ENCODE measurements at places on chromosomes 16 and 17. TPM values are rescaled to one million over a fixed set of nuclear protein-coding genes. Genes with fewer than 3 reads are reported as not detected.

- DNase-seq = no peak
These were observed 1.4 kb downstream of the WIPI1 start for GRCh38 chr17:68455901-68456338.

DNA sequence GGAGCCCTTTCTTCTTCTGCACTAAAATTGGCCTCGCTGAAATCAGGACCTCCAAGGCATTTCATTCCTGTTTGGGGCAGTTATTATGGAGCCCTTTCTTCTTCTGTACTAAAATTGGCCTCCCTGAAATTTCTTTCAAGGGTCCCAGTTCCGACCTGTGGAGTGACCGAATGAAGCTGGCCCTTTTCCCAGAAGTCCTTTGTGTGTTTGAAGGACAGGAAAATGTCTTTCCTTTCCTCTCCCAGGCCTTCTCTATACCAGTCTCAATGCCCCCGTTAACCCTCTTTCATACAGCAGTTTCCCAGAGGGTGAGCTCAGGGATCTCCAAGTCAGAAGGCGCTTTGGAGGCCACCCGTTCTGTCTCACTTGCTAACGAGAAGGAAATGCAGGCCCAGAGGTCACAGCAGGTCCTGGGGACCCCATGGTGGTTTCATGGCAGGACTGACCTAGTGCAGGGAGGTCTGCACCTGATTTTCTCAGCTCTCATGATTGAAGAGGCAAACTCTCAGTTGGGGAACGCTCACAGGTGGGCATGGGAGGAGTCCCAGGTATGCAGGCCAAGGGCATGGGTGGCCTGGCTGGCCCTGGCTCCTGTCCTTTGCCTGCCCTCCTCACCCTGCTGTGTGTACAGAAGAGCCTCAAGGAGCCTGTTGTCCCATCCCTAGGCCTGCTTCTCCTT lies 37.1 kb upstream of the DOC2B start:
- no peak for DNase-seq

DNA sequence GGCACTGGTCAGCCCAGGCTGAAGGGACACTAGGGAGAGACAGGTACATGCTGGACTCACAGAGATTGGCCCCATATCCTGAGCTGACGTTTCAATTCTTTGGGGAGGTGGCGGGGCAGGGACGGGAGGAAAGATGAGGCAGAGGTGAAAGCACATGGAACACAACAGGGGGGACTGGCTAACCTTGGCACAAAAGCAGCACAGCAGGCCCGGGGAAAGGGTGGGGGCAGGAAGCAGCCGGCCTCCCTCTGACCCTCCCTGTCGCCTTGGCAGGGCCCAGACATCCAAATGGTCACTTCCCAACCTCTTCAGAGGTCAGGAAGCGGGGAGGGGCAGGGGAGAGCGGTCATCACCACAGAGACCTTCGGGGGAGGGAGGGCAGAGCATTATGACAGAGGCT lies 6.6 kb downstream of the VAT1 start:
- no peak for DNase-seq

Gene ELMO3
- polyA plus RNA-seq = 0.57 TPM

GRCh38 chr16:27245276-27246172 lies 23.0 kb downstream of the NSMCE1 start:
- no peak for DNase-seq

Gene CBFB
- polyA plus RNA-seq = 46.1 TPM

Gene ZACN
- not detected for polyA plus RNA-seq

DNA sequence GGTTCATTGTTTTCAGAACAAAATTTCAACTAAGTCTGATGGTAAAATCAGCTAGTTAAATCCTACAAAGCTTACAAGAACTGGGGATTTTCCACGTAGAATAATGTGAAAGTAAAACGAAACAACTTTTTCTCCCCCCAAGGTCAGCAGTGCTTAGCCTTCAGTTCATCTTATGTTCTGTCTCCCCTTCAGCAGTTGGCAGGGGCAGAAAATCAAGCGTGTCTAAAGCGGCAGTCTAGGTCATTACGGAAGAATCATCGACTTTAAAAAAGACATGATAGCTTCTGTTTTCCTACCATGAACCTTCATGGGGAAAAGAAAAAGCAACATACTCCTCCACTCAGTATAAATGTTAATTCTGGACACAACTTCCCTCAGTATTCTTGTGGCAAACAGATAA lies 50.7 kb downstream of the GNA13 start:
- no peak for DNase-seq

DNA sequence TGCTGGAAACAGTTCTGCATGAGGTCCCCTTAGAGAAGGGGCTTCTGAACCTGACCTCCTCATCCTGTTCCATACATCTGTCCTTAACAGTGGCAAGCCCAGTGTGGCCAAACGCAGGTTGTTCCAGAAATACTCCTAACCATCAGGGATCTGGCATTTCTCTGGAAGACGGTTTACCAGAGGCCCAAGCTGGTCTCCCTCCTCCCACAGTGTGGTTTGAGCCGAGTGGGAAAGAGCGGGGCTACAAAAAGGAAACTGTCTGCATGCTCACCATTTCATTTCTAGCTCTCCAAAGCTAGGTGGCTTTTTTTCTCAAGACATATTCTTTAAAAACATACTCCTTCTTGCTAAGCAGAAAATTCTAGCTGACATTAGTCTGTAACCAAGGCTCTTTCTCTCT lies 6.0 kb downstream of the MXRA7 start:
- no peak for DNase-seq

GRCh38 chr16:2716948-2717347 lies 3.1 kb downstream of the PRSS27 start:
- DNase-seq = no peak

Gene SYT17
- polyA plus RNA-seq = 0.21 TPM

Gene TAF1C
- 15.2 TPM for polyA plus RNA-seq

GRCh38 chr17:81933178-81933699 lies 3.9 kb downstream of the PYCR1 start:
- DNase-seq = no peak

Gene MGAT5B
- polyA plus RNA-seq = 0.81 TPM

Gene HCRT
- not detected for polyA plus RNA-seq

GRCh38 chr16:23256440-23256839 lies 45.7 kb upstream of the SCNN1B start:
- DNase-seq = no peak

DNA sequence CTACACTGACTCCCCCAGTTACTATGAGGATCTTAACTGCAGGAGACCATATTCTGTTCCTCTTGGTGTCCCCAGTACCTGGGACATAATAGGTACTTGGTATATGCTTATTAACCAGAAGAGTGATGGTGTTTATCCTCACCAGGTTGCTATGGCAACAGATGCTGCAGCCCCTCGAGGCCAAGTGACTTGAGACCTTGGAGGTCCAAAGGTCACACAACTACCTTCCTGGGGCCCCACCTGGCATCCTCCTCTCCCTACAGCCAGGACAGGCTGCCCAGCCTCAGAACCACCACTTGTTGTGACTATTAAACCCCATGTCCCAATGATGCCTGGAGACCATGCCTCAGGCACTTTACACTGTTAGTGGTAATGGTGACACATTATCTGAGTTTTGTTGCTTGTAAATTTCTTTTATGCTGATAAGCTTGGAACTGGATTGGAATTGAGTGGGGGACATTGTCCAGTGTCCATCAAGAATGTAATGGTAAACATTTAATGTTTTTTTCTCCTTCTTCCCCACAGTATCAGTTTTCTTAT lies 189.4 kb downstream of the CCDC182 start:
- no peak for DNase-seq

Gene NPIPA5
- 15.9 TPM for polyA plus RNA-seq

Gene GDE1
- 89.7 TPM for polyA plus RNA-seq

Gene MYBBP1A
- 14.7 TPM for polyA plus RNA-seq

DNA sequence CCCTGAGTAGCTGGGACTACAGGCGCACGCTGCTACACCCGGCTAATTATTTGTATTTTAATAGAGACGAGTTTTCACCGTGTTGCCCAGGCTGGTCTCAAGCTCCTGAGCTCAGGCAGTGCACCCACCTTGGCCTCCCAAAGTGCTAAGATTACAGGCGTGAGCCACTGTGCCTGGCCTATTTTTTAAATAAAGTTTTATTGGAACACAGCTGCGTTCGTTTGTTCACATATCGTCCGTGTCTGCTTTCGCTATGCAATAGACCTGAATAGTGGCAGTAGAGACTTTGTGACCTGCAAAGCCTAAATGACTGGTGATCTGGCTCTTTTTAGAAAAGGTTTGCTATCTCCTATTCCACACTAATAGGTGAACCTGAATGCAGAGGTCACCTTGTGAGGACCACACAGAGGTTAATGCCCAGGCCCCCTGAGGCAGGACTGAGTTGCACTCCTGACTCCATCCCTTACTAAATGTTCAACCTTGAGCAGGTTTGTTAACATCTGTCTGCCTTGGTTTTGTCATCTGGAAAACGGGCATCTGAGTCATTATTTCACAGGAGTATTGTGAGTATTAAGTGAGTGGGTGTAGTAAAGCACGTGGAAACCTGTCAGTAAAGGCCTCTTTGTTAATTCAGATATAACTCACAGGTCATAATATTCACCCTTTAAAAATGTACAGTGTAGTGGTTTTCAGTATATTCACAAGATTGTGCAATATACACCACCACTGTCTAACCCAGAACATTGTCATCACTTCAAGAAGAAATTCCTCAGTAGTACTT lies 157.5 kb upstream of the CACNG5 start:
- DNase-seq = peak; percentile 70

DNA sequence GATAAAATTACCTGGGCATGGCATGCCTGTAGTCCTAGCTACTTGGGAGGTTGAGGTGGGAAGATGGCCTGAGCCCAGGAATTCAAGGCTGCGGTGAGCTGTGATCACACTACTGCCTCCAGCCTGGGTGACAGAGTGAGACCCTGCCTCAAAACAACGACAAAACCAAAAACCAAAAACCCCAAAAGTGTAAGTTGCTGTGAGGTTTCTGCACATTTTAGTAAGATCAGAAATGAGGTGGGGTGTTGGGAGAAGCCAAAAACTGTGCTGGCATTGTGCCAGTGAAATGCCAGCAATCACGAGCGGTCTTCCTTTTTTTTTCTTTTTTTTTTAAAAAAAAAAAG lies 114.6 kb downstream of the PITPNC1 start:
- no peak for DNase-seq

GRCh38 chr17:42669977-42670788 lies 6.6 kb downstream of the PLEKHH3 start:
- DNase-seq = no peak

DNA sequence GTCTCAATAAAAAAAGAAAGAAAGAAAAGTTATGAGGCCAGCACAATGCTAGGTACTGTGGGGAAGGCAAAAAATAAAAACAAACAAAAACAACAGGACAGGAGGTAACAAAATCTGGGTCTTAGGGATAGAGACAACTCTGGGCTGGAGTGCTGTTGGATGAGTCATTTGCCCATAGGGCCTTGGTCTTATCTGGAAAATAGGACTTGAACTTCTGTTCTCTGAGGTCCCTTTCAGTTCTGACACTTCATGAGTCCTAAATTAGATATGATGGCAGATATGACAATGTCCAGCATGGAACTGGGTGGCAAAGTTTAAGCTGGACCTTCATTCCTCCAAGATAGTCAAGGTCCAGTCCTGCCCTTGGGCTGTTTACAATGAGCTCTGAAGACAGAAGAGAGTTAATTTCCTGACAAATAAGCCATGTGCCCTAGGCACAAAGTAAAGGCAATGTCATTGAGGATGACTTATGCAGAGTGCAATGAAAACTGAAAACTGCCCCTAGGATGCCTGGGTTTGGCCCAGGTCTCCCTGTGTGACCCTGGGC lies 8.9 kb upstream of the HDAC5 start:
- no peak for DNase-seq

Gene MEIOB
- polyA plus RNA-seq = 0.04 TPM

DNA sequence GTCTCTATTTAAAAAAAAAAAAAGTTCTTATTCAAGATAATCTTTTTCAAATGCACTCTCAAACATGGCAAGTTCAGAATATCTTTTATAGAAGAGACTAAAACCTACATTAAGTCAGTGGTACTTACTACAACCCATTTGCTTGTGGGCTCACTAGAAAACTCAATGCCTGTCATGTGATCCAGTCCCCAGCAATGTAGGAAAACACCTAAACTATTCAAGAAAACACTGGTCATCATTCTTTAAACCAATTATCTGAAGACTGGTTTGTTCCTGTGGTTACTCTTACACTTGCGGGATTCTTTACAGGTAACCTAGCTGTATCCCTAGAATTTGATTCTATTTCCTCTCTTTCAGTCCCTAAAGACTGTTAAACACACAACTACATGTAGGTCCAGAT lies 19.6 kb downstream of the MED13 start:
- no peak for DNase-seq

DNA sequence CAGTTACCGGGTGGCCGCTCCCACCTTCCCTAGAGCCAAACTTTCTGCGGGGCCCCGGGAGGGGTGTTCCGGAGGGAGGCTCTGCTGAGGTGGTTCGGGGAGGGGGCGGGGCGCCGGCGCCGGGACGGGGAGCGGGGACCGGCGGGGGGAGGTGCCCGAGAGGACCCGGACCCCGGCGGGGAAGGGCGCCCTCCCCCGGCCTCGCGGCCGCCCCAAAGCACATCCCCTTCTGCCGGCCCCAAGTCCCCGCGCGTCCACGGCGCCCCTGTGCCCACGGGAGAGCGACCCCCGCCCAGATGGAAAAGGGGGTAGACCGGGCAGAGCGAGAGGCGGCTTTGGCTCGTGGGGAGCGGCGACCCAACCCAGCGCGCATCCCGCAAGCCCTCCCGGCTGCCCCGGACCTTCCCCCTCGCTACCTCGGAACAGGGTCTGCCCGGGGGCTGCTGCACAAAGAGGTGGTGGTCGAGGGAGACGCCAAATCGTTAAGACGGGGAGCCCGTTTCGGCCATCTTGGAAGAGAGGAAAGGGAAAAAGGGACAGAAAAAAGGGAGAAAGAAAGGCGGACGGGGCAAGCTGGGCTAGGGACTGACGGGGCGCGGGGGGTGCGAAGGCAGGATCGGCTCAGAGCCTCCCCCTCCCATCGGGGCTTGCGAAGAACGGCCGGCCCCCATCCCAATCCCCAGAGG lies 530 bp downstream of the PCGF2 start:
- no peak for DNase-seq

- DNase-seq = peak; percentile 32
These were observed 19.0 kb downstream of the HEATR9 start for GRCh38 chr17:35849469-35850348.

DNA sequence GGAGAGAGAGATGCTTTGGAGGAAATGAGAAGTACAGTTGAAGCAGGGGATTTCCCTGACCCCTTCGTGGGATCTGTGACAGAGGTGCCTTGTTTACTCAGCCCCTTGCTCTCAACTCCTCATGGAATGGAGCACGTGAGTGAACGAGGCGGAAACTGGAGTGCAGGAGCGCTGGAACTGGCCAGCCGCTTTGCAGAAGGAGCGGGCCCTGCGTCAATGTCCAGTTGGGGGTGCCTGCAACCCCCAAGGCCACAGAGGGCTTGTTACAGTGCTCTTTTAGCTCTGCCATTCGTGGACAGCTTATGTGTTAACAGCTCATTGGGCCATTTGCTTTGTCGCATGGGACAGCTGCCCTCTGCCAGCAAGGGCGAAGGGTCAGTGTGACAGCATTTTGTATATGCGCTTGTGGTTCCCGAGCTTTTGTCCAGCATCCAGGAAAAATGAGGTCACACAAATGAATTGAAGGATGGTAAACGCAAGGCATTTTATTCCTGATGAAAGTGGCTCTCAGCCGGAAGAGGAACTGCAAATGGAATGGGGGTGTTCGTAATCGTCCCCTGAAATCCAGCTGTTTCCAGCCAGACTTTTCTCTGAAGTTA lies 1395.1 kb downstream of the CDH8 start:
- DNase-seq = no peak

Gene HEATR9
- not detected for polyA plus RNA-seq

Gene SIAH1
- polyA plus RNA-seq = 21.6 TPM

GRCh38 chr17:73914536-73915274 lies 270.5 kb upstream of the SDK2 start:
- no peak for DNase-seq

- peak; percentile 57 for DNase-seq
These were observed 25.8 kb downstream of the ASIC2 start for GRCh38 chr17:33267271-33267790.

Gene TEKT5
- polyA plus RNA-seq = 0.15 TPM

- DNase-seq = no peak
These were observed 931 bp upstream of the WIPF2 start for GRCh38 chr17:40218006-40218739.

Gene CES5A
- not detected for polyA plus RNA-seq
